Suprapubic skin (tissue), 4 donors: ENCODE measurements at places on chromosomes 3 and 15.

GRCh38 chr3:42672515-42672914 lies 12.8 kb upstream of the KLHL40 start:
- no peak for DNase-seq

DNA sequence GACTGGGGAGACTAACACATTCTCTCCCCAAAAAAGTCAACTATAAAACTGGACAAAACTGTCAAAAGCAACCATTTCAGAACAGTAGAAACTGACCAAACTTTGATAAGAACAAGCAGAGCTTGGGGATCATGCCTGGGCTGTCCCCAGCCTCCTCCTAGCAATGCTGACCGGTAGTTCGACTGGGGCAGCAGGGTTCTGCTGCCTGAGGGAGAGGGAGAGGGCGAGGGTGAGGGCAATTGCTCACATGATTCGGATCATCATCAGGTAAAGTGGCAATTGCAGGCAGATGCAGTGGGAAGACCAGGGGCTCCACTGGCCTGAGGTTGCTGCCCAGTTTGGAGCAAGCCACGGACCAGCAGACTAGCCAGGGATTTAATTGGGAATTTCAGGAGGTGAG lies 88.6 kb downstream of the OSBPL10 start:
- no peak for DNase-seq

DNA sequence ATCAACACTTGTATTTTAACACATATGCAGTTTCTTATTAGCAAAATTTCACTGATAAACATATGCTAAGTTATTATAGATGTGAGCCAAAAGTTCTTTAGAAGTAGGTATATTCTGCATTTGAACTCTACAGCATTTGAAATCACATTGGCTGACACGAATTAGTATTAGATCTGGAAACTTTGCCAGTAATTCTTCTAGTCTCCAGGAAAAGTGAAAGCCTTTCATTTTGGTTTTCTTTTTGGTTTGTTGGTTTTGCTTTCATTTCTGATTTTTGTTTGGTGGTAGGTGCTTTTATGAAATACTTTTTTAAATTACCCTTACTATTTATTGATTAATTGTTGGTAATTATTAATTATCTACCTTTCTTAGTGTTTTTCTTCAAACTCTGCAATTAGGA lies 72.9 kb downstream of the RBMS3 start:
- no peak for DNase-seq

DNA sequence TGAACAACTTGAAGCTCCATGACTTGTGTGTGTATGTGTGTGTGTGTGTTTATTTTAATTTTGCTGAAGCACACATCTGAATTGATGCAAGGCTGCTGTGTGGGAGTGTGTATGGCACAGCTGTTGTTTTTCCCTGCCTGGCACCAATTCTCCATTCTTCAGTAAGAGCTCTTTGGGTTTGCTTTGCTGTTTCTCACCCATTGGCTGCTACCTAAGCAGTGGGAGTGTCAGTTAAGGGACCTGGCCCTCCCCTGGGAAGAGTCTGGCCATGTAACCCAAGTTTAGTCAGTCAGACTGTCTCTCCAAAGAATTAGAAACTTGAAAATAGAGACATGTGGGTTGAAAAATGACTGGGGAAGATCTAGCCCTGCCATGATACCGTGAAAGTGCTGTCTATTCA lies 126.2 kb upstream of the SYNPR start:
- no peak for DNase-seq

DNA sequence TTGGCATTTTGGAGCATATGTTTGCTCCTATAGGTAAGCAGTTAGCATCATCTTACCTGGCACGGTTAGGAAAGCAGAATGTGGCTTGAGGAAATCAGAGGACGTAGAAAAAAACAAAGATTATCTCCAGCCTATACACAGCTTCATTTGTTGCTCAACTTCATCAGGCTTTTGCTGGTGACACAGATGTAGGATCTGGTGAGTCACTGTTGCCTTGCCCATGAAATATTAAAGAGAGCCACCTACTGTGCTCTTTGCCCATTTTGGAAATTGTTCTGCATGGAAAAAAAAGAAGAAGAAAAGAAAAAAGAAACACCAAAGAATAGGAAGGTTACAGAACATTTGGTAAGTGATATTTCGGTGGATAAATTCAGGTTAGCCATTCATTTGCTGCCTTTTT lies 3.8 kb downstream of the IL1RAP start:
- DNase-seq: no peak
